ENCODE measurements at places on chromosomes 2 and 18.

DNA sequence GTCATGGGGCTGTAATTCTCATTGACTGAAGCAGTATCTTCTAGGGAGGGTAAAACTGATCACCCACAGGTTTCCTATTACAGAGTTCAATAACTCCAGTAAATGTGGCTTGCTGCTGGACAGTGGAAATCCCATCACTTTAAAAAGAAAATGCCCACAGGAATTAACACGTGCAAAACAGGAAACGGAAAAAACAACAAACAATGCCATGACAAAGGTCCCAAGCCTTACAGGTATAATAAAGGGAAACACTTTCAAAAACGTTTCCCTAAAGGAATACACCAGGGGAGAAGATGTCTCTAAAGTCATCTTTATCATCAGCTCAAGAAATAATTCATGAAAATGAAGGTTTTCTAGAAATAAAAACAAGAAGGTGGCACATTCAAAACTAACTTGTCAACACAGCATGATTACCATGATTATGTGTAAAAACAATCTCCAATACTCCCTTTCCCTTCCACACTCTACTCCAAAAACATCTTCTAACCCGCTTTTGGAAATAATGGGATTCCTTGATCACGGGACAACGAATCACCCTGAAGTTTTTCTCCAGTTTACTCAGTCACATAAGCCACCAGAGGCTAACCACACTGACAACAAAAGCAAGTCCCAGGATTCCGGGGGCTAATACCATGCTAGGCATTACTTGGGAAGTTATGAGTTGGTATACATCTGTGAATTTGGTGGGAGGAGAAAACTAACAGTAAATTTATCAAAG, 167.9 kb downstream of the TCF4 start:
- DNase-seq: no peak

DNA sequence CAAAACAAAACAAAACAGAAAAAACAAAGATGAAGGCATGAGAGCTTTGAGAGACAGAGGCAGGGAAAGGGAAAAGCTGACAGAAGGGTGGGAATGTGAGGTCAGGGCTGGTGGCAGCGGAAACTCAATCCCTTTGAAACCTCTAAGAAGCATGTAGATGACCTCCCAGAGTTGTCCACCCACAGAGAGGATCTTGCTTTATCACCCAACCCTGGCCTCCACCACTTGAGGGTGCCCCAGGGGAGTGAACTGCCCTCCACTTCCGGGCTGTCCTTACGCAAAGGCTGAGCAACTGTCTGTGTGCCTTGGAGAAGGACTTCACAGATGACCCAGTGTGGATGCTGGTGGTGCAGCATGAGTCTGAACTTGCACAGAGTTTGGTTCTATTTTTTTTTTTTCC, 26.7 kb downstream of the PDCL3 start:
- DNase-seq: no peak

GRCh38 chr2:135132314-135132713, 80.2 kb downstream of the RAB3GAP1 start:
- no peak for DNase-seq

DNA sequence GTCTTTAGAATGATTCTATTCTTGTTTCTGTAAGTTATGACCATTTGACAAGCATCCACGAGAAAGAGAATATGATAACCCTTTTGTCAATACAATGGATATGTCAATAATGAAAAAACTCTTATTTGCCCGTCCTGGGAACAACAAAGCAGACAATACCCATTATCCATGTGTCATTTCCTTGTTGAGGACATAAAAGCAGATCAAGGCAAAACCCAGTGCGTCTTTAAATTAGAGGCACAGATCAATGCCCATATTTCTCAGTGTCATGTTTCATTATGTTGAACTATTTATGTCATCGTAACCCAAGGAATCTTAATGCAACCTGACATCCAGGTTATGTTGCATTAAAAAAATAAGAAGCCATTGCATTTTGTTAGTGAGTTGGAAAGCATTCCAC, 365.0 kb upstream of the CELF4 start:
- DNase-seq: no peak

DNA sequence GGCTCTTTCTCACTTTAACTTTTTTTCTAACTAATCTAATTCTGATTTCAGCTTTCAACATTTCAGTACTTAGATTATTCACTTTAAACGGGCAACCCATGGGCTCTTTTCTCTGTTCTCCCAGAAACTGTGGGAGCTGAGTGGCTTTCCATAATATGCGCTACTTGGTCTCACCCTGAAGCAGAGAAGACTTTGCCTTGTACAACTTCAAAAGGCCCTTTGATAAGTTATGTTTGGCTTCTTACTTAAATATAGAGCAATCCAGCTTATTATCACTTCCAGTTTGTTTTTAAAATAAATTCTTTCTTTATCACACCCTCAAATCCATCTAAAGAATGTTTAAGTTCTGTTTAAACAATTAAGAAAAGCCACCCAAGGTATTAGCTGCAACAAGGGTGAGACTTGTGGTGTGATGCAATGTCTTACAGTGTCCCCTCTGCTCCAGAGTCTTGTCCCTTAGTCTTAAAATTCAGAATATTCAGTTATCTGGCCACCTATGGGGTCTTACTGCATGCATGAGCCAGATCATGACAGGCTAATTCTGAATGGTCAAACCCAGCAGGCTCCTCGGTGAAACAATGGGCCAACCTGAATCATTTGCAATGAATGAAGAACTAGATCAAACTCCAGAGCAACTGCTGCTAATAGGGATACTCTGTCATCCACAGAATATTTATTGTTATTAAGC, 38.8 kb downstream of the GCG start:
- DNase-seq: no peak

Data from stimulated activated CD8-positive, alpha-beta memory T cell treated with anti-CD3 and anti-CD28 coated beads, Interleukin-7, amount 100 ng/mL, for 24 hours (primary cell).